HCT116 (cell line): ENCODE measurements at places on chromosomes 16 and 17. TPM values are rescaled to one million over a fixed set of nuclear protein-coding genes. Genes with fewer than 3 reads are reported as not detected.

CNGB1 gene
- total RNA-seq, result not detected

CCL2 gene
- not detected for total RNA-seq

SEPTIN12 gene
- not detected for total RNA-seq

CACNA1H gene
- total RNA-seq, result 24.3 TPM

MRPS34 gene
- total RNA-seq, result 200 TPM

IKZF3 gene
- 0.30 TPM for total RNA-seq

SPN gene
- total RNA-seq, result 0.47 TPM

PTX4 gene
- not detected for total RNA-seq
